ENCODE measurements at places on chromosomes 4 and X. TPM values are rescaled to one million over a fixed set of nuclear protein-coding genes. Genes with fewer than 3 reads are reported as not detected.

The AGTR2 gene
- not detected for total RNA-seq

The GYPB gene
- not detected for total RNA-seq

The SMR3B gene
- total RNA-seq, result not detected

The F11 gene
- total RNA-seq, result not detected

The CXCL1 gene
- total RNA-seq, result 3.6 TPM

The ZNF630 gene
- 2.2 TPM for total RNA-seq

The ARMCX4 gene
- 0.86 TPM for total RNA-seq

The PARM1 gene
- 1.3 TPM for total RNA-seq

The JCHAIN gene
- 4.0 TPM for total RNA-seq

GRCh38 chr4:139884438-139884837 lies 218.8 kb downstream of the MGST2 start:
- DNase-seq, result no peak

- DNase-seq, result peak; percentile 94
Observed at GRCh38 chr4:129014566-129015509, 78.5 kb downstream of the SCLT1 start.

GRCh38 chr4:47483745-47484144 lies 1.3 kb upstream of the ATP10D start:
- DNase-seq, result no peak

- no peak for DNase-seq
Observed at GRCh38 chr4:10639100-10639499, 45.5 kb downstream of the CLNK start.

DNA sequence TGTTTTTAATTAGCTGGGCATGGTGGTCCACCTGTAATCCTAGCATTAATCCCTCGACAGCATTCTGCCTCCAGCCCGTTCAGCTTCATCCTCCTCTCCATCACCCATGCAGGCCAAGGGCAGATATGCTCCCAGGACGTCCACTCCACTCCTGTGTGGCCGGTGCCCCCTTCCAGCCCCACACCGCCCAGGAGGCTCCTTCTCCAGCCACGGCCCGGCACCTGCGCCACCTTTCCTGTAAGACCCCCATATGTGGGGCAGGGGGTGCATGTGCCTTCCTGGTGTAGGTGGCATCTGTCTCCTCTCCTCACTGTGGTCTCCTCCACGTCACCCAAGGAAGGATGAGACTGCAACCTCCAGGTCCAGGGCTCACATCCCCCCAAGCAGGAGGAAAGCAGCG lies 57.0 kb upstream of the MXD4 start:
- no peak for DNase-seq

GRCh38 chr4:120769227-120769626 lies 153.3 kb downstream of the PRDM5 start:
- DNase-seq, result peak; percentile 21

DNA sequence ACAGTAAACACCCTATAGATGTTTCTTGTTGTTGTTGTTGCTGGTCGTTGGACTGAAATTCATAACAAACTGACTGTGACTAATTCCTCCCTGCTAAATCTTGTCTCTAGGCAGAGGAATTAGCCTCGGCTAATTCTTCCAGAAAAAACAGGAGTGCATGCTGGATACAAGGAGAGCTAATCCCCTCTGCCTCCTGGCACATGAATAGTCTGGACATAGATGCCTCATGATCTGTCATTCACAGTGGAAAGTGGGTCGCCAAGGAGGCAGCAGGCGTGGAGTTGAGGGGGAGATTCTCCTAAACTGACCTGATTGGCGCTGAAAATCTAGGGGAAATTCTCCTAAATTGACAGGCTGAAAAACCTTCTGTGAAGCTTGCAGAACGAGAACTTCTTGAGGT lies 220.1 kb downstream of the DCTD start:
- DNase-seq, result no peak

DNA sequence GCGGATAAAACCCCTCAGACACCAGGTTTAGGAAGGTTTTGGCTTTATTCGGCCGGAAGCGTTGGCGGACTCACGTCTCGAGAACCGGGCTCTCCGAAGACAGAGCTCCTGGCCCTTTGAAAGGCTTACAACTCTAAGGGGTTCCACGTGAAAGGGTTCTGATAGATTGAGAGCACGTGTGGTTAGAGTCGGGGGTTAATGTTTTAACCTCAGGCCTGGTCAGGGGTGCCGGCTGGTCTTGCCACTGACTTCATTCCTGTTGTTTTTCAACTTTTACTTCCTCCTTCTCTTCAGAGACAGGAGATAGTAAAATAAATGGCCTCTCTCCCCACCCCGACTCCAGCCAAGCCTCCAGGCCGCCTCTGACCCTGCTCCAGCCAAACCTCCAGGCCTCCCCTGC lies 4.7 kb upstream of the ASMT start:
- no peak for DNase-seq

DNA sequence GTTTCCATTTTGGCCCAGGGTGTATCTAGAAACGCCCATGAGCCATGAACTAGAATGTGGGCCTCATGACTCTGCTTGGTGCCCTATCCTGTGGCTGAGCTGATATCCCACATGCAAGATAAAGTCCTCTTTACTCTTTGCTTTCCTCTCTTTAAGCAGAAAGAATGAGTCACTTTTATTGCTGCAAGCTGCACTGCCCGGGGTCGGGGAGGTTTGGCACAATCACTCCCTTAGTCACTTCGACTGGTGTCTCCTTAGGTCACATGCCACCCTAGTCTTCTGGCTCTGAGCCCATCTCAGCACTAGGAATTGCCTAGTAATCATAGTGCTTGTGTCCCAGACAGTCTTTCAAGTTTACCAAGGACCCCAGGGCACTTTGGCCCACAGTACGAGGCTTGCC lies 75.1 kb upstream of the CXorf66 start:
- peak; percentile 22 for DNase-seq

GRCh38 chr4:163930086-163930485 lies 435.6 kb downstream of the TMA16 start:
- DNase-seq, result no peak

DNA sequence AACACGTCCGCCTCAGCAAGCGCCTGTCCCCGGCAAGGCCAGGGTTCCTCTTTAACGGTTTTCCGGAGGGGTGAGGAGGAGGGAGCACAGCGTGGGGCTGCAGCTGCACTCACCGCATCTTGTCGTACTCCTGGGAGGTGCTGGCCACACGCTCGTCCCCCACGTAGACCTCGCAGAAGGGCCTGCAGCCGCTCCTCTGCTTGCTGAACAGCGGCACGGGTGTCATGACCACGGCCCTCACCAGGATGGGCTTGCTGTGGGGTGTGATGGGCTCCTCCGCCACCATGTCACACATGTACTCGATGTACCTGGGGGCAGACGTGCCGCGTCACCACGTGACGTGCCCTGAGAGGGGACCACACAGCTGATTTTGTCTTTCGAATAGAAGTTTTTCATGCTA lies 51.6 kb upstream of the CPLX1 start:
- DNase-seq, result no peak

GRCh38 chr4:136763919-136764318 lies 768.4 kb downstream of the PCDH18 start:
- DNase-seq, result no peak

- DNase-seq, result no peak
Observed at GRCh38 chr4:2927696-2928075, 35.5 kb downstream of the NOP14 start.

GRCh38 chr4:76585897-76586360 lies 150.9 kb downstream of the SHROOM3 start:
- no peak for DNase-seq

DNA sequence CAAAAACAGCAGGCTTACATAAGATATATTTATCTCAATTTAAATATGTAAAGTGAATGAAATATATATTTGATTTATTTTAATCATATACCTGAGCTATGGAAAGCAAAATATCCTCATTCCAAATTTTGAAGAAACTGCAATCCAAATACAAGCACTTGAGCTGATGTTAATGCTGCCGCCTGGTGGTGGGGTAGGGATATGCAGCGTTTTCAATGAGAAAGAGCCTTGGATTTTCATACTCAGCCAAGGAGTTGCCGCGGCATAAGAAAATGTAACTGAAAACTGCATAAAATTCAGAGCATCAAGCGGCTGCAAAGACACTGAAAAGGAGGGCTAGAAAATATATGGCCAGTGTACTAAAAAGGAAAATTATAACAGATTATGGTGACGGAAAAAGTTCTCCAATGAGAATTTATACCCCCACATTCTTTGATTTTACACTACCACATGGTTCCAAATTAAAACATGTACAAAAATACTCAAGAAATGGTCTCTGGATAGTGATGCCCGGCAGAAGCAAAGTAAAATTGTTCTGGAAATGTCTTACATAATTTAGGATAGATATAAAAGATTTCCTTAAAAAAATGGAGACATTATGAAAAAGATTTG lies 660.3 kb upstream of the PITX2 start:
- DNase-seq, result peak; percentile 85

Measured in myocyte (in vitro differentiated cells).